ENCODE measurements at places on chromosomes 5 and 9.

GRCh38 chr5:19496056-19496455 is 491.9 kb downstream of the CDH18 start:
- no peak for DNase-seq

- DNase-seq: no peak
Observed at GRCh38 chr5:75558981-75559632, 47.4 kb downstream of the POLK start.

DNA sequence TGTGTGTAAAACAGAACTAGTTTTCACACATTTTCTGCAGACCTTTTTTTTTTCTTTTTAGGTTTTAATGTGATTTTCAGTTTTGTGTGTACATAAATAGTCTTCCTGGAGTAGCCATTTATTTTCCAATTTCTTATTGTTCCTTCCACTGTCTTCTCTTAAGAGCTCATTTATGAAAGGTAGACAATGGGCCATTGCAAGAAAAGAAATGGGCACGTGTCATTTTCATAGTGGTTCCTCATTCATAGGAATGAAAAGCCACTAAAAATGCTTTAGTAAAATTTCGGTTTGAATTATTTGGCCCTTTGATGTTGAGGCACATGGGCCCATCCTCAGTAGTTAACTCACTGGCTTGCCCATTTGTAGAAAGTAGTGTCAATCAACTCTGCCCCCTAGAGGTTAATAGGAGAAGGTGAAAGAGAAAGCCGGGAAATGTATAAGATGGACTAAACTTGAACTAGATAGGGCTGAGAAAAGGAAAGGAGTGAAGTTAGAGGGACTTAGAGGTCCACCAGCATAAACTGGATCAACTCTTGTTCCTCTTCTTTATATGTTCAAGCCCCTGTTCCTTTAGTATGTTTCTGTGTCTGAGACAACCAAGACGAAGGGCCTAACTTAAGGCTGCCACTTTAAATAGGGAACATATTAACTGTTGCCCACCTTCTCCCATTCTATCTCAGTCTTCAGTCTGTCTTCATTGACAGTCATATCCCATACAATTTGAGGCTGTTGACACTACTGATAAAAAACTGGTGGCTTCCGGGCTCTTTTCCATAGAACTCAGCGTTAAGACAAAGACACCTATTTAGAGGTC is 72.6 kb downstream of the SMARCA2 start:
- peak; percentile 43 for DNase-seq

- no peak for DNase-seq
Observed at GRCh38 chr9:127168756-127169574, 46.5 kb upstream of the ANGPTL2 start.

GRCh38 chr5:17436761-17437221 is 61.2 kb upstream of the TAF11L2 start:
- no peak for DNase-seq

DNA sequence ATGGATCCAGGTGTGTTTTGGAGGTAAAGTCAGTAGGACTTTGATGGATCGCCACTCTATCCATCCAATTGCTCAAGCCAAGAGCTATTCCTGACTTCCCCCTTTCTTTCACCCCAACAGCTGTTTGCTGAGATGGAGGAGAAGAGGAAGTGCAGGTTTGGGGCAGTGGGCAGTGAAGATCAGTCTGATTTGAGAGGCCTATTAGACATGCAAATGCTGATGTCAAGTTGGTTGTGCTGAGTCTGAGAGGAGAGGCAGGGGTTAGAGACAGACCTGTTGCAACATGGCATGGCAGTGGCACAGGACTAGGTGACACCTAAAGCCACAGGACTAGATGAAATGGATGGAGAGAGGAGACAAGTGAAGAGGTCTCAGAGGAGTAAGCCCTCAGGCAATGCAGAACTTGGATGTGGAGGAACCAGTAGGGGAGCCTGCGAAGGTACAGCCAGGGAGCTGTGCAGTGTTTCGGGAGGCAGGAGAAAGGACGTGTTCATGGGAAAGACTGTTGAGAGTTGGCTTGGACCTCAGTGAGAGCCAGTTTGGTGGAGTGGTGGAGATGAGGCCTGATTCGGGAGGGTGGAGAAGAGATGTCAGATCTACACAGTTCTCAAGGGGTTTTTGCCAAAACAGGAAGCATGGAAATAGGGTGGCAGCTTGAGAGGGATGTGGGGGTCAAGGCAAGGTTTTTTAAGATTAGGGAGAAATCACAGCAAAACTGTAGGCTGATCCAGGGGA is 175.0 kb downstream of the MACROH2A1 start:
- DNase-seq: no peak

DNA sequence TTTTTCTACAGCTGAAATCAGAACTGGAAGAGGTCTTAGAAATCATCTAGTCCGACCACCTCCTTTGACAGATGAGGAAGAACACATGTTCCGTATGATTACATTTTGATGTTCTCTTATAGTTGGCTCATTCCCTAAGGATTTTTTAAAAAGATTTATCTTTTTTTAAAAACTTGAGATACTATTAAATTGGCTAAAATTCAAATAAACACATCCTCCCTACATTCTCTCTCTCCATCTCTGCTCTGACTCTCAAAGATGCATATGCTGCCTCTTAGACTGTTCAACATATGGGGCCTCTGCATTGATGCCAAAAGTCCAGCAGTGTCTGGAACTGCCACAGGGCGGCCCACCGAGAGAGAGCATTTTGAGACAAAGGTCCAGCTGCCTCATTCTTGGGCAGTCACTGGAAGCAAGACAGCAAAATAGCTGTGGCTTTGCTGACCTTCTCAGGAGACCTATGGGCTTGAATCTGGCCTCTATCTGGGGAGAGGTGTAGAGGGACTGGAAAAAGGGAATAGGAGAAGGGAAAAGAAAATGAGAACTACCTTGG is 12.8 kb upstream of the TSSK1B start:
- DNase-seq: no peak

GRCh38 chr5:107598958-107599357 is 71.8 kb downstream of the EFNA5 start:
- DNase-seq: no peak

GRCh38 chr9:112838342-112838741 is 52.3 kb downstream of the SLC46A2 start:
- no peak for DNase-seq

DNA sequence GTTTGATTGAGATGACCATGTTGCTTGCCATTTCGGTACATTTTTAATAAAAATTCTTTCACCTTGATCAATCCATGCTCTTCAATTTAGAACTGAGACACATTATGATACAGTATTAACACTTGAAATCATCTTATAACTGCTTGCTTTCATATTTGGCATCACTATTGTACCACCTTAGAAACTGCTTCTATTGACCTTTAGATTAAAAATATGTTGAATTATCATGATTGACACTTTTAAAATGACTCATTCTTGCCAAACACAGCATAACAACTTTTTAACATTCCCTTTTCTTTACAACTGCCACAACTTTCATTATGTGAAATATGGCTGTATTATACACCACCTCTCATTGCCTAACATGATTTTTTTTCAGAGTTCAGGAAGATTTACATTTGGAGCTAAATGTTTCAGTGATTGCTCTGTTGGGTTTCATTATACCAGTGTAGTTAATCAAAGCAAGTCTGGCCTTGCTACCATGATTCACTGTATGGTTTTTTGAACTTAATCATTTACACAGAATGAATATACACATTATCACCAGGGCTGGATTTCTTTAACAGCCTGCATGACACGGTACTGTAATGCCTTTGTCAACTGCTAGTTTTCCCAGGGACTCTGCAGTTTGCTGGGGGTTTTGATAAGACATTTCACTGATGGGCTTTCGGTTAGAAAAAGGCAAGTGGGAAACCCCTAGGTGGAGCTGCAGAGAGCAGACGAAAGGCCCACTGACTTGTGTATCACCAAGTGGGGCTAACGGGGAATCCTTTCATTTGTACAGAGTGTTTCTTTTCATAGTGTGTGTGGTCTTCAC is 93.6 kb upstream of the TLE4 start:
- peak; percentile 47 for DNase-seq

GRCh38 chr5:118984602-118985001 is 3.7 kb downstream of the DTWD2 start:
- no peak for DNase-seq

- DNase-seq: no peak
Observed at GRCh38 chr5:90871391-90871991, 312.9 kb downstream of the ADGRV1 start.

DNA sequence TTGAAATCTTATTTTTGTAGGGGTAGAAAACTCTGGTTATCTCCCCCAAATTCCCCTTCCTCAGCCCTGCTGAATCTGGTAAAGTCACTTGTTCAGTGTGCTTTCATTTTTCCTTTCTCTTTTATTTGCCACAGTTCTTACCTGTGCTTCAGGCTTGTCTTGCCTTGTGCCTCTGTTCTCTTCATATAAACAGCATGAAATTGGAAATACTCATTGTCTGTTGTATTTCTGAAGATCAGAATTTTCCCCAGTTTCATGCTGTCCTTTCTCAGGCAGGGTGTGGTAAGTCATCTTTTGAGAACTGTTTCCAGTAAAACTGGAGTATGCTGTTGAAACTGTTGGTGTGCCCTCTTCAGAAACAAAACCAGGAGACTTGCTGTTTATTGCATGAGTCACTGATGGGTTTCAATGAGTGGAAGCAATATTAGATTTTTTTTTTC is 7.0 kb downstream of the PAM start:
- no peak for DNase-seq

DNA sequence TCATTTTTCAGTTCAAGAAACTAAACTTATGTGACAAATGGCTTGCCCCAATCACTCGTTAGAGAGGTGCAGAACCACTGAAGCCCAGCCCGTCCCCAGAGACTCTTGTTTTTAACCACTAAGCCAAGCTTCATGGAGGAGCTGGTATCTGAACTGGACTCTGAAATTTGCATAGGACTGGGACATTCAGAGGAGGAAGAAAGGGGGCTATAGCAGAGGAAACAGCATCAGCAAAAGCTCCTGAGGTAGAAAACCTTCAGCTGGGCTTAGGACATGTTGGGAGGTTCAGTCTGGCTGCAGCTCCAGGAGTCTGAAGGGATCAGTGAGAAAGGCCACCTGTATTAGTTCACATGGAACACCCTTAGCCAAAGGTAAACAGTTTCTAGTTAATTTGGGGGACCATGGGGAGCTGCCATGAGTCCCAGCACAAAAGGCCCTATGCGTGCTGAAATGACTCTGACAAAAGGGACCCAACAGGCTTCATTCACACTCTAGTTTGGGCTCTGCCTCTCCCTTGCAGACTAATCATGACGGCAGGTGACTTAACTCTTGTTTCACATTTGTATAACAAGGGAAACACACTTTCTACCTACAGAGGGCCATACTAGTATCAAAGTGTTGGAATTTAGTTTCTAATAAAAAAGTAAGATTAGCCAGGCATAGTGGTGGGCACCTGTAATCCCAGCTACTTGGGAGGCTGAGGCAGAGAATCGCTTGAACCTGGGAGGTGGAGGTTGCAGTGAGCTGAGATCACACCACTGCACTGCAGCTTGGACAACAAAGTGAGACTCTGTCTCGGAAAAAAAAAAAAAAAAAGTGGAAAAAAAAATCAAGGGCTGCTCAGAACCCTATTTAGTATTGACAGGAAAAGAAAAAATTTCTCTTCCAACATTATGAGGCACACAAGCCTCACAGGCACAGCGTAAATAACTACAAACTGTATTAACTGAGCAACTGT is 10.2 kb downstream of the FBXO10 start:
- DNase-seq: no peak

DNA sequence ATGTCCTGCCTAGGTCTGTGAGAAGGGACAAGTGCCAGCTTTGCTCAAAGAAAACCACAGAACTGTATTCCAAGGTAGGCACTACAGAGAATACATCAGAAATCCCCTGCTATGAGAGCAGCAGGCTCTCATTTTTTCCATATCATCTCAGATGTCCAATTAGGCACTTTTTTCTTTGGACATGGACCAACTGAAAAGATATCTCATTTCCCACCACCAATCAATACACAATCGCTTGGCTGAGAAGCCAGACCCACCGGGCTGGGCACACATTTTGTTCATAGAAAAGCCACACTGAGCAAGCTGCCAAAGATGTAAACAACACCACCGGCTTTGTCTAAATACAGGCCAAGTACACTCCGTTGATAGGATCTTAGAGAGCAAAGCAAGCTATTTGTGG is 25.9 kb downstream of the STOM start:
- no peak for DNase-seq
